ENCODE measurements at places on chromosomes 7 and 10.

- DNase-seq = peak; percentile 2
Measured at GRCh38 chr7:55478700-55479099, 93.6 kb downstream of the VOPP1 start.

- DNase-seq = no peak
Measured at GRCh38 chr7:134662166-134662870, 15.7 kb downstream of the BPGM start.

DNA sequence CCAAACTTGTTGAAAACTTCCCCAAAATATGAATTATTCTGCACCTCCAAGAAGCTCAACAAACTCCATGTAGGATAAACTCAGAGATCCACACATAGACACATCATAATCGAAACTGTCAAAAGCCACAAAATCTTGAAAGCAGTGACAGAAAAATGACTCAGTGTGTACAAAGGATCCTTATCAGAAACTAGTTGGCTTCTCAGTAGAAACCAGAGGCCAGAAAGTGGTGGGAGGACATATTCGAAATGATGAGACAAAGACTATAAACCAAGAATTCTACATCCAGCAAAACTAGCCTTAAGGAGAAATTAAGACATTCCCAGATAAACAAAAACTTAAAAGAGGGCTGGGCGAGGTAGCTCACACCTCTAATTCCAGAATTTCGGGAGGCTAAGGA, 38.5 kb downstream of the MCMBP start:
- no peak for DNase-seq

DNA sequence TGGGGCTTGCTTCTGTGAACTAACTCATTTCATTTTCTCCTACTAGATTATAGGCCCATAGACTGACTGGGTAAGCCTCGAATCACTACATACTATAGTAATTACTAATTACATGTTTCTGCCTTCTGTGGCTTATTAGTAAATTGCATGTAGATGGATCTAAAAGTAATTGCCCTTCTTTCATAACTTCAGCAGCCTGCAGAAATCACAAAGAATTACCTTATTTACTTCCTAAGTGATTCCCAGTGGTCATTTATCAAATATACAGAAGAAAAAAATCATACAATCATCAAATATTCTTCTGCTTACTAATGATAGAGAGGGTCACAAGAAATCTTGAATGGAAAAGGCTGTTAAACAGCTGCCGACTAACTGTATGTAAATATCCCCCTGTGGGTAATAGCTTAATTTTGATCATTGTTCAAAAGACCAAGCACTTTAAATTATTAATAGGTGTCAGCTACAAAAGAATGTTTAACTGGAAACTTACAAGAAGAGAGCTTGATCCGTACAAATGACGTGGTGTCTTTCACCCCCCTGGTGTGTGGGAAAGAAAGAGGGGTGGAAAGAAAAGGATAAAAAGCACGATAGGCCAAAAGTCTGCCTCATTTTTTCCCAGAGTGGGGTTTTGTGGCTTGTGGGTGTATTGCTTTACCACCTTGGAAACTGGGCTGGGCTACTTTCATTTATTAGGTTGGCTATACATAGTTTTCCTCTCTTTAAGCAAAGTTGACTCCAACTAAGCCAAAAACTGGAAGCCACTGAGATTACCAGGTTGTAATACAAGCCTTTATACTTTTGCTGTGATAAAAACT, 361.8 kb upstream of the ZMIZ1 start:
- DNase-seq = peak; percentile 10
